ENCODE measurements at places on chromosomes 1 and 21.

- DNase-seq = no peak
These were observed 176.5 kb downstream of the C1orf21 start for GRCh38 chr1:184563308-184563707.

DNA sequence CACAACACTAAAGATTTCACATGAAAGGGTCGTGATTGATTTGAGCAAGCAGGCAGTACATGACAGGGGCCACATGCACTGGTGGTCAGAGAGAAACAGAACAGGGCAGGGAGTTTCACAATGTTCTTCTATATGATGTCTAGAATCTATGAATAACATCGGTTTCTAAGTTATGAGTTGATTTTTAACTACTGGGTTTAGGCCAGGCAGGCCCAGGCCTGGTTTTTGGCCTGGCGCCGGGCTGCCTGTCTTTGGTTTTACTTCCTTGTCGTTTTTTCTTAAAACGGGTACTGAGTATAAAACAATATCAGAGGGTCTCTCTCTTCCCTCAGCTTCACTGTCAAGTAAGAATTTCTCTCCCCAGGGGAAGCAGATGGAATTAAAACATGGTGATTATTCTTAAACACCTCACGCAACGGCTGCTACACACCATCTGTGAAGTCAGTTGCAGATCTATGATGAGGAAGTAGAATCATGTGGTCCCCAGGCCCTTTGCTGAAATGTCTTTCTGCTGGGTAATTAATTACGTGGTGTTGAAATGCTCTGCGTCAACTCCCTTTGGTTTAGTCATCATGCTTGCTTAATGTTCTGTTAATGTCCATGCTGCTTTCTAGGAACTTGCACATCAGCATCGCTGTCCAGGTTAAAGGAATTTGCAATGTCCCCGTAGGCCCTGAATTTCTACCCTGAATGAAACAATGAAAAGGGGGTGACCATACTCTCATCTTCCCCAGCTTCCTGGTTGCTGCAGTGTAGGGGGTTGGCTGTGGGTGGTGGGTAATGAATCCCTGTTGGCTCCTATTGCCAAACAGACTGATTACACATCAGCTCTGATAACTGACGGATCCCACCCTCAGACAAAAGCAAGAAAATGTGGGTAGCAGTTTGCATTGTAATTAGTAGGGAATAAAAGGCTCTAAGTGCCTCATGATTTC, 70.3 kb downstream of the SERINC2 start:
- no peak for DNase-seq

DNA sequence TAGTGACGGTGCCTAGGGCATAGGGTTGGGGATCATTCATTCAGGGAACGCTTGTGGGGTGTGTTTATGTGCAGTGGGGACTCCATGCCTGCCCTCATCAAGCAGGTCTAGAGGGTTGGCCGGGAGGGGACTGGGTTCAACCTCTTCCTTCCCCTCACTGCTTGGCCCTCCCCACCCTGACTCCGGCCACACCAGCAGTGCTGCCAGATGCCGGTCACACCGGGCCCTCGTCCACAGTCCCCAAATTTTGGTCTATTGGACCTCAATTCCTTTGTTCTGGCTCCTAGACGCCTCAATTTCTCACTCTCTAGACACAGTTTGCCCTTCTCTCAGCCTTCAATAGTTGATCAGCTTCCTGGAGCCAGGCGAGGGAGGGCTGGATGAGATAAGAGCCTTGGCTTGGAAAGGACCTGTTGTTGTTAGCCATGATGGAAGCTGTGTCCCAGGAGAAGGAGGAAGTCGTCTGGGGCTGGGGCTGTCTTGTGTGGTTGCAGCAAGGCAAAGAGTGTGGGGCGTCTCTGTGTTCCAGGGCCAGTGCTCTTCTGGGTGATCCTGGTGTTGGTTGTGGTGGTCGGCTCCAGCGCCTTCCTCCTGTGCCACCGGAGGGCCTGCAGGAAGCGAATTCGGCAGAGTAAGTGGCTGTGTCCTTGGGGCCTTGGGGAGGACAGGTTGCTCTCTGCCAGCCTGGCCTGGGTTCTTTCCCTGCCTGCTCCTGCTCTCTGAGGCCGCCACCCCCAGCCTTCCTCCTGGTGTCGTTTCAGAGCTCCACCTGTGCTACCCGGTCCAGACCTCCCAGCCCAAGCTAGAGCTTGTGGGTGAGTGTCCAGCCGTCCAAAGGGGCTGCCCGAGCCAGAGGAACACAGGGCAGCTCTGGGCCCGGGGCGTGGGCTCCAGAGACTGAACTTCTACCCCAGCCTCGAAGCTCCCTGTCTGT, 41.1 kb upstream of the TNFRSF1B start:
- no peak for DNase-seq

GRCh38 chr1:9345471-9345870, 52.8 kb downstream of the SPSB1 start:
- no peak for DNase-seq

- DNase-seq = no peak
These were observed 22.3 kb downstream of the BLZF1 start for GRCh38 chr1:169390303-169390702.

DNA sequence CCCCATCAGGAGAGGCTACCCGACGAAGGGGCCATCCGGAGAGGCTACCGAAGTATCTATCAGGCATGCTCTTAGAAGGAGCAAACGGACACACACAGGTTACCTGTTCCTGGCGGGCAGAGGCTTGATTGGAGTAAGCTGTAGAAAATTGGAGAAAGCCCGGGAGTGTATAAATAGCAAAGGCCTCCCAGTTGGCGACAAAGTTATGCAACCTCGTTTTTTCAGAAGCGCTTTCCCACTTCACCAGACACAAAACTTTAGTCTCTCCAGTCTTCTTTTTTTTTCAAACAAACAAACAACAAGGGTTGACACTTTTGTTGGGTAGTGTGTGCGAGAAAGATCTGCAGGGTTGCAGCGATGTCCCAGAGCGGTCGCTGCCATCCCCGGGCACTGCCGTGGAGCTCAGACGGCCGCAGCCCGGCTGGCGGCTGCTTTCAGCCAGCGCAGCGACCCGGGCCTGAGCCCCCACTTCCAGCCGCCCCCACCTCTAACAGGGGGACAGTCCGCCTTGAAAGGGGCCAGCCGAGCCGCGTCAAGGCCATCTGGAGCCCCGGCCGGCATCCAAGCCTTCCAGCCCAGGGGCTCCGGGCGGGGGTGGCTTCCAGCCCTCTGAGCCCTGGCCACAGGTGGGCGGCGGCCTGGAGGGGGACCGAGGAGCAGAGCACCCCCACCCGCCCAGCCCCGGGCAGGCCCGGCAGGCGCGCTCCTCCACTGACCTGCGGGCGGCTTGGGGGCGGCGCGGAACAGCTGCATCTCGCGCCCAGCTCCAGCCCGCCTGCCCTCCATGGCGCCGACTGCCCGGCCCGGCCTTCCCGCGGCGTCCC, 616 bp downstream of the MCOLN3 start:
- DNase-seq = no peak

- DNase-seq = no peak
These were observed 111.6 kb downstream of the ADGRL2 start for GRCh38 chr1:81912383-81912782.

GRCh38 chr1:245051349-245052221, 103.2 kb upstream of the KIF26B start:
- no peak for DNase-seq

DNA sequence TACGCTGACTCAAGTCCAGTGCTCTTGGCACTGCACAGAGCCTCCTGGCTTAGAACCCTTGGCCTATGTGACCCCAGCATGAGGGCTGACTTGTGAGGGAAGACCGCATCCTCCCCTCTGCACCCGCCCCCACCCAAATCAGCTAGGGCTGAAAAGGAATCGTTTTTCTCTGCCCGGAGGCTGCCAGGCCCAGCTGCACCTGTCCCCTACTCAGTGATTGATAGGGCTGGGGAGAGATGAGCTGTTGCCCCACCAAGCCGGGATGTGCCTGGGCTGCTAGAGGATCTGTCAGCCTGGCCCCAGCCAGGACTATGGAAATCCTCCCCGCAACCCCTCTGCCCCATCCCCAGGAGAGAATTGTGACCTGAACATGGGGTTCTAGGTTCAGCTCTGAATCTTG, 20.6 kb downstream of the MYOG start:
- DNase-seq = no peak

- no peak for DNase-seq
These were observed 112.6 kb downstream of the ADAMTS1 start for GRCh38 chr21:26732432-26733221.

GRCh38 chr1:180188091-180188506, 33.4 kb downstream of the QSOX1 start:
- DNase-seq = no peak
